Foreskin fibroblast (primary cell): ENCODE measurements at places on chromosomes 3 and 15.

GRCh38 chr3:47266709-47267489 lies 15.7 kb downstream of the KIF9 start:
- peak; percentile 92 for DNase-seq

- peak; percentile 12 for DNase-seq
These were observed 190.5 kb upstream of the NECTIN3 start for GRCh38 chr3:110881069-110881468.

GRCh38 chr3:192413461-192413860 lies 313.9 kb downstream of the FGF12 start:
- no peak for DNase-seq

- no peak for DNase-seq
These were observed 702.3 kb downstream of the SI start for GRCh38 chr3:164375995-164376394.

DNA sequence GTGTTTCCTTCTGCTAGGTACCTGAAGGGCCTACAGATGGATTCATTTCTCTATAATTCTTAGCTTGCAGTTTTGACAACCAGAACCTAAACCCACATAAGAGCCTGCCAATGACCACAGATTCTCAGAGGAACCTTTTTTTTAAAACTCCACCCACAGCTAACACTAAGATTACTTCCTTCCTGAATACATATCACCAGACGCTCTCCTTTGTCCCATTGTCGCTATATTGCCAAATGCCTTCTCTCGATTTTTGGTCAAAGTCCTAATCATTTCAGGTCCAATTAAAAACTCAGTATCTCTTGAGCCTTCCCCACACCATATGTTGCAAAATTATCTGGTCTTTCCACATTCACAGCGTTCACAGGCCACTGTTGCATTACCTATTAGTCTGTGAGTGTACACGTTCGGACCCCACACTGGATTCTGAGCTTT lies 12.4 kb downstream of the ZNF710 start:
- no peak for DNase-seq

GRCh38 chr3:133293397-133294110 lies 106.3 kb upstream of the BFSP2 start:
- no peak for DNase-seq

DNA sequence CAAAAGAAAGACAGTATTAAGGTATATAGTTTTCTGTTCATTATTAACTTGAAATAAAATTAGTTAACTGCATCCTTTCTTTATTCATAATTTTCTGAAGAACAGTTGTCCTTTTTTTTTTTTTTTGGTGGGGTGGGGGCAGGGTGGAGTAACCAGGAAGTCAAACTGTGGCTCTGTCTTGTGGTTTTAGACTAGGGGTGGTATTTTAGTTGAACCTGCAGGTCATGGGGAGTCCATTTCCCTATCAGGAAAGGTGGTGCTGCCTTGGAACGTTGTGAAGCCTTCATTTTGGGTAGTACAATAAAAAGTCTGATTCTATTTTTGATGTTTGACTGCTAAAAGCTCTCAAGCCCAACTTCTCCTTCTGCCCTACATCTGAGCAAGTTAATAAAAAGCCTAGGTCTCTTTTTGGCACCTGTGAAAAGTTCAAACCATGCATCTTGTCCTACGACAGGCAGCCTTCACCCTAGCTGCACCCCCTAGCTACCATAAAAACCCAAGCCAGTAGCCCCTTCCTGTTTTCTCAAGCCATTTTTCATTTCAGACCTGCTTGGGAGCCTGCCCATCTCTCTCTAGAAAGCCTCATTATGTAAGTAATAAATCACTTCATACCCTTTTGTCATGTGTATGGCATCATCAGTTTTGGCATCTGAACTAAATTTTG lies 31.2 kb upstream of the RIOX2 start:
- no peak for DNase-seq

DNA sequence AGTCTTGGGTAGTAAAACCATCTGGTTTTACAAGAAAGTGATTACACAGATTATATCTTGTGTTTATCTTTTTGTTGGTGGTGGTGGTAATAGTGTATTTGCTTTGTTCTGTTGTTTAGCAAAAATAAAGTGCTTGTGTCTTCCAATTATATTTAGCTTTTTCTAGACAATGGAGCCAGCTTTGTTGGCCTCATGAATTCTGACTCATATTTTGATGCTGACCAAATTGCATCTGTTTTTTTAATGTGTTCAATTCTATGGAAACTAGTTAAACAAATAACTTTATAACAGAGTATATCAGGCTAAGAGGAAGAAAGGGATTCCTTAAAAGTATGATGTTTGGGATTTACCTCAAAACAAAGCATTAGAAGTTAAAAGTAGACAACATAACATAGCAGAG lies 69.3 kb upstream of the BFSP2 start:
- no peak for DNase-seq
